ENCODE measurements at places on chromosomes 7 and 10.

- DNase-seq = no peak
Measured at GRCh38 chr10:79459243-79459642, 13.8 kb upstream of the ZCCHC24 start.

GRCh38 chr7:55381696-55382095 is 16.6 kb downstream of the LANCL2 start:
- DNase-seq = no peak

DNA sequence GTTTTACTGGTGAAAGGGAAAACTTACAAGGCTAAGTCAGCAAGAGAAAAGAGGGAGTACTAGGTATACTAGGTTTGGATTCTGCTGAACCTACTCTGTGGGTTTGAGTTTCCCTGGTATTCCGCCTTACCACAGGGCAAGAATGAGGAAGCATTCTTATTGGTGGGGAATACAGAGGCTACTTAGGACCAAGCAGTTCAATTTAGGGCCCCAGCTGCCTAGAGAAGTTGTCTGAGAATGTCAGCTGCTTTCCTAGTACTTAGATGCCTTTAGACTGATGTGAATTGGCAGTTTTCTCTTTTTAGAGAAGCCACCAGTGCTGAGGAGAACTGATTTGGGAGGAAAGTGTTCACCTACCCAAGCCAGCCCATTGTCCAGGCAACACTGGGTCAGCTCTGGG is 409.0 kb upstream of the LRGUK start:
- DNase-seq = no peak

GRCh38 chr7:92824901-92825480 is 11.4 kb downstream of the CDK6 start:
- DNase-seq = no peak

DNA sequence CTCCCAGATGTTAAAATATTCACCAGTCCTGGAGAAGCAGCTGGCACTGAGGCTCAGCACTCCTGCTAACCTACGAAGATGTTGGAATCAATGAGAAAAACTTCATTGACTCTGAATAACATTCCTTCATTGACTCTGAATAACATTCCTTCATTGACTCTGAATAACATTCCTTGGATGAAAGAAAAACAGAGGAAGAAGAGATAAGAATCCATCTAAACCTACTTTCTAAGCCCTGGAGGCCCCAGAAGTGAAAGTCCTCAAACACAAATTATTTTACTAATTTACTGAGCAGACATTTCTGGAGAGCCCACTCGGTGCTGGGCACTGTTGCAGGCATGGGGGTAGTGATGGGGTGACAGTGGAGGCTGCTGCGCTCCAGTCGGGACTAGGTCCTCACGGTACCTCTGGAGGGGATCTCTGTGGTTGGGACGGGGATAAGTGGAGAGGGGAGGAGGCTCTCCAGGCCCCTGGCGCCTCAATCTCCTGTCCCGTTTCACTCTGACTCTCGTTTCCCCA is 254.1 kb downstream of the WDR37 start:
- no peak for DNase-seq

GRCh38 chr10:47440207-47440606 is 43.7 kb downstream of the ANXA8 start:
- DNase-seq = no peak

- DNase-seq = no peak
Measured at GRCh38 chr7:117698018-117698417, 175.2 kb downstream of the CTTNBP2 start.

DNA sequence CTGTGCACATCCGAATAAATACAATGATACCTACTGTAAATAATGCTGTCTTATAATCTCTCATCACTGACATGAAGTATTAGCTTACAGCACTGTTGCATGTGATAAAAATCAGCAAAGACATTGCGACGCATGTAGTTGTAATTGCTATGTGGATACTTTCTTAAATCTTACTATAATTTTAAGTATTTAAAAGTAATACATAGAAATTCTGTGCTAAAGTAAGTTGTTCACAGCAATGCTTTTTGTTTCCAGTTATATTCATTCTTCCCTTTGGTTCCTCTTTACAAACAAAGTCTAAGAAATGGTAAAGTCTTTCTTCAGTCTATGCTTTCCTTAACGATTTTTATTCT is 113.7 kb upstream of the DGKB start:
- DNase-seq = no peak

DNA sequence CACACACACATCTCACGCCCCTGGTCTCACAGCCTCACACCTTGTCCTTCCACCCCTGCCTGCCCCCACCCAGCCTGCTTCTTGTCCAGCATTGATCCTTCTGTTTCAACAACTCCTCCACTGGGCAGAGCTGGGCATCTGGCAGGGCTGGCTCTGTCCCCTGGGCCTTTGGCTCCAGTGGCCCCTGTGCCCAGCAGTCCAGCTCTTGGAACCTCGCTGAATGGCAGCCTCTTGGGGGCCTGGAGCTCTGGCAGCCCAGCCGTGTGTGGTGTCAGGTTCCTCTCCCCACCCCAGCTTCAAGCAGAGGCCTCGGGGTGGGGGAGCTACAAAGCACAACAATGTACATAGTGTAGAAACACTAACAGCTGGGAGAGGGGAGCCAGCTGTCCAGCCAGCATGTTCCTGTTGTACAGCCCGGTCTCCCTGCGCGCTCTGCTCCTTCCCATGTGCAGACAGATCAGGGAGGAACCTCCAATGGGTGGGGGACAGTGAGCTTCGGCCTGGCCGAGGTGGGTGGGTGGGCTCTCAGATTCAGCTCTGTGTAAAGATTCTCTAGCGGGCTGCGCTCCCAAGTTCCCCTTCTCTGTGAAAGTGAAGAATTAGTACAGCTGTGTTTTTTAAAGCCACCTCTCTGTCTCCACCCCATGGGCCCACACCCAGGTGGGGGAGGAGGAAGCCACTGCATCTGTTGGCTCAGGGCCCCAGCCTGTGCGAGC is 19.4 kb downstream of the ZMIZ2 start:
- peak; percentile 65 for DNase-seq

- no peak for DNase-seq
Measured at GRCh38 chr7:105677817-105678573, 96.7 kb upstream of the EFCAB10 start.

DNA sequence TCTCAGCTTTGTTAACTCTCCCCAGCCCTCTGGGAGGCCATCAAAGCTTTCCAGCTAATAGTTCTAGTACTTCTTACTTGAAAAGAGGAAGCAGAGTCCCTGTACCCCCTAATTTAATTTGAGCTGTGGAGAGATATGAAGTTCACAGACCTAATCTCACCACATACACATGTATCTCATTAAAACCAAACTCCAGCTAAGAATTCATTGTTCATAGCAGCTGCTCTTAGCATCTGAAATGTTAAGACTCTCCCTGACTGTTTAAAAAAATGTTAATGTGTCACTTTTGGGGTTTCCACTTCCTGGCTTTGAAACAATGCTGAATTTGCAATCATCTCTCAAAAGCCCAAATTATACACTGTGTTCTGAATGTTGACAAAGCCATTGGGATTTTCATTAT is 16.2 kb upstream of the MRC1 start:
- peak; percentile 31 for DNase-seq

DNA sequence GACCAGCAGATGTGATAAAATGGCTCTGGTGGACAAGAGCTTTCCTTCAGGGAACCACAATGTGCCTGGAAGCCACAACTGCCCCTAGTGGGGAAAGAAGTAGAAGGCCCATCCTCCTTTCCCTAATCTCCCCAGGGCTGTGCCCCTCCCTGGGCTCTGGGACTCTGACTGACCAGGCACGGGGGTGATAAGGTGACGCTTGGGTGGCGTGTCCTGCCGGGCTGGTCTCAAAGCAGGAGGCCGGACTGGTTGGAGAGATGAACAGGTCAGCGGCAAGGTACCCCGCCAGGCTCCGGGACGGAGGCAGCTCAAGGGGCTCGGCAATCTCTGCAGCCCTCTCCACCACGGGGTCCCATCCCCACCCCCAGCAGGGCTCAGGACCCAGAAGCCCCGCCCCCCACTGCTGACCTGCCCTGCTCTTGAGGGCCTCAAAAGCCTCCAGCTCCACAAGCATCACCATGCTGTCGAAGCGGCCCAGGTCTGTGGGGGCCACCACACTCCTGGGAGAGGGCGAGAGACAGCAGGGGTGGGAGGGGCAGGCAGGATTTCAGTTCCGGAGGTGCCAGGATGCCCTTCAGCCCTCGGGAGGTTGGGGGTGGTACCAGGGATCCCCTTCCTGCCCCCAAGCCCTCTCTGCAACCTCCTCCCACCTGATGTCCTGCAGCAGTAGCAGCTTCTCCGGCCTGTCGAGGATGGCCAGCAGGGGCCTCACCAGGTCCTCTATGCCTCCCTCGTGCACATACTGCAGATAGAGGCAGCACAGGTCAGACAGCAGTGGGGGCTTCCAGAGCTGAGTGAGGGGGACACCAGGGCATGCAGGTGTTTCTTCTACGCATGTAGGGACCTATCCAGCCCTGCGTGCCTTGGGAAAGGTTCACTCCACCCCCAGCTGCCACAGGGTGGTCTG is 12.2 kb downstream of the LZTS2 start:
- no peak for DNase-seq

DNA sequence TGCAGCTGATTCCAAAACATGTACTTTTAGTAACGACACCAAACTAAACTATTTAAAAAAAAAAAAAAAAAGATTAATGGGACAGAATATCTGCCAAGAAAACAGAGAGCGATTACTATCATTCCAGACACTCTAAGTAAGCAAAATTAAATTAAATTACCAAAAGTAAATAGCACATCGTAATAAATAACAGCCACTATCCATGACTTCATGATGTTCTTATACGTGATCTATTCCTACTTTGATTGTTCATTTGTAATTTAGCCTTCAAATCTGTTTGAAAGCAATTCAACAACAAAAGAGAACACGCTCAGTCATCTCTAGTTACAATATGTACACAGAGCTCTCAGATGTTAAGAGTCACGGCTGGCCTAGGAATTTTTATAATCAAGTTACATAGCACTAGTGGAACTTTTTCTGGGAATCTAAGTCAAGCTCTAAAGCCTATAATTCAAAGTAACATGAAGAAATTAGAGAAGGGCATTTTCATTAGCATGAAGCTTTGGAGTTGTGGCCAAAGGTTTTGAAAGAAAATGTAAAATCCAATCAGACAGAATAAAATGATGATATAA is 241.7 kb upstream of the NEBL start:
- no peak for DNase-seq

- DNase-seq = no peak
Measured at GRCh38 chr7:108034586-108034985, 31.6 kb upstream of the LAMB1 start.

GRCh38 chr10:123883673-123884320 is 7.8 kb downstream of the CPXM2 start:
- peak; percentile 53 for DNase-seq

DNA sequence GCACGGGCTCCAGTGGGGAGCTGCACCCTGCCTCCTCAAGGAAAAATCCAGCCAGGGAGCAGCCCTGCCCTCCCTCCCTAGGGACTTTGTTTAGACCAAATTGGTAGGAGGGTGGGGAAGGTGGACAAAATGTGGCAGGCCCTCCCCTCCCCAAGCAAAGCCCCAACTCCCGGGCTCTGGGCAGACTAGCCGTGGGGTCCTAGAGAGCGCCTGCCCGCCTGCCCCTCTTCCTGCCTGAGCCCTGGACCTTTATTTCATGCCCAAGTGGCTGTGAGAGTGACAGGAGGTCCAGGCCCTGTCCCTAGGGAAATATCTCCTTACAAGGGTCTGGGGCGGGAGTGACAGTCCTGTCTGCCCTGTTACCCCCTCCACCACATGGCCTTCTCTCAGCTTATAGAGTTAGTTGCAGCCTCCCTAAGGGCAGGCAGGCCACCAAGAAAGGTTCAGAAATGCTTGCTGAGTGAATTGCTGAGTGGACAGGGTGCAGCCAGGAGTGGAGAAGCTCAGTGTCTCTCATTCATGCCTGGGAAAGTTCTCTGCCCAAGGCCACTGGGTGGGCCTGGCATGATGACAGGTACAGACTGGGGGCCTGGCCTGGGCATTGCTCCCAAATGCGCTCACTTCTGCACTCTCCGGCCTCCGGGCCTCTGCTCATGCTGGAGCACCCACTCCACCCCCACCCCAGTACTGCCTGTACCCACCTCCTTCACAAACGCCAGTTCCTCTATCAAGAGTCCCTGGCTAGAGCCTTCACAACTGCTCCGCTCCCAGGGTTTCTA is 25.2 kb downstream of the DNAJB12 start:
- DNase-seq = no peak

DNA sequence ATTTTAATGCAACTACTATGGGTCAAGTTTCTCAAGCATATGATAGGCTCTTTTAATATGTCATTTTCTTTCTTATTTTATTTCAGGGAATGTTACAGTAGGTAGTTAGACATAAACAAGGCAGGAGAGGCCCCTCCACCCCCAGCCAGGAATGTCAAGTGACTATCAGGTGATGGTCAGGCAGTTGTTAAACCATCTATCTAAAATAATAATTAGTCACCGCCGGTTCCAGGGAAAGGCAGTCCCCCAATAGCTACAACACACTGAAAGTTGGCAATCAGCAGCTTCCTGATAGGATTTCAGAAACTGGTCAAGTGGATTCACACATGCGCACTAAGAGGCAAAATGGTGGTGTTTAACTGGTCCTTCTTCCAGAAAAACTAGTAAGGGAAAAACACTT is 9.3 kb downstream of the OLAH start:
- DNase-seq = no peak

DNA sequence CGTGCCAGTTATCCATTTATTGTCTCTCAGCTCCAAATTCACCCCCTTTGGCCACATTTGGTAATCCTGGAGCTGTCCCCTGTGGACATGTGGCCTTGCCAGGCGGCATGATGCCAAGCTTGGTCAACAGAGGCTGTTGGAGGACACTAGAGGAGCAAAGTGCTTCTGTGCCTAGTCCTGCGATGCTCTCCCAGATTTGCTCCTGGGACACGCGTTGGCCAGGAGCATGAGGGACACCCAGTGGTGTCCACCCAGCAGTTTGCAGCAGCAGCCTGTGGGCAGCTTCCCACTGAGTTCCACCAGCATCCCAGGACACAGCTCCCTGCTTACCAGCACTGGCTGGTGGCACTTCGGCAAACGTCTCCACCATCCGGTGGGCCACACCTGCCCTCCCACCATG is 55.5 kb upstream of the STEAP1B start:
- DNase-seq = no peak

DNA sequence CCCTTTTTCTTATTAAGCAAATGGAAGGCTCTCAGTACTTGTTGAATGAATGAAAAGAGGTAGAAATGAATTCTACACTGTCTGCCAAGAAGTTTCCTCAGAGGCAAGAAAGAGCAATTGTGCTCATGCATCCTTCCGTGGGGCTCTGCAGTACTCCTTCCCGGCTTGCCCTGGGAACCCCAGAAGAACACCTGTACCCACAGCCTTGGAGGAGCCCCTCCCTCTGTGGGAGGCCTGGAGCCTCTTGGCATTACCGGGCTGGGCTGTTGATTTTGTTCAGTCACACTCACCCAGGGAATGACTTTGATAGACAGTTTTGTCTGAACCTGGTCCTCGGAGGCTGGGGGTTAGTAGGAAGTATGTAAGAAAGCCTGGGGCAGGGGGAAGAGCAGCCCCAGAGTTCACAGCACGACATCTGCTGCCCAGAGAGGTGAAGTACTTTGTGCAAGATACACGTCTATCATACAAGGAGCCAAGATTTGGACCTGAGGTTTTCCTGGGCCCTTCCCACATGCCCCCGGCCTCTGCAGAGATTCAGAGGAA is 134.8 kb upstream of the GDF10 start:
- peak; percentile 33 for DNase-seq

- no peak for DNase-seq
Measured at GRCh38 chr7:72268796-72269195, 143.3 kb downstream of the CALN1 start.

GRCh38 chr7:54354436-54354835 is 187.7 kb upstream of the VSTM2A start:
- DNase-seq = no peak

- DNase-seq = no peak
Measured at GRCh38 chr7:95508780-95509179, 23.0 kb downstream of the ASB4 start.

- DNase-seq = no peak
Measured at GRCh38 chr7:19963695-19964094, 190.3 kb upstream of the TMEM196 start.

- DNase-seq = no peak
Measured at GRCh38 chr7:128939861-128940410, 2.2 kb downstream of the IRF5 start.

Data from fibroblast of skin of abdomen (primary cell).